ENCODE measurements at places on chromosomes 1 and 21.

GRCh38 chr1:22827666-22828483 lies 117.2 kb downstream of the EPHB2 start:
- DNase-seq, result no peak
- no peak overlapping the region for H3K4me3 ChIP-seq
- no peaks in the 10 kb centered on the region for H3K27me3 ChIP-seq
- no peaks in the 10 kb centered on the region for H3K36me3 ChIP-seq
- H3K27ac ChIP-seq, result no peak overlapping the region
- H3K4me1 ChIP-seq, result peaks cover 2% of the 10 kb centered on the region

- no peaks in the 10 kb centered on the region for H3K27me3 ChIP-seq
- H3K4me1 ChIP-seq, result no peaks in the 10 kb centered on the region
- H3K27ac ChIP-seq, result no peak overlapping the region
- H3K36me3 ChIP-seq, result peaks cover 45% of the 10 kb centered on the region
- H3K4me3 ChIP-seq, result no peak overlapping the region
- DNase-seq, result no peak
These were observed 43.9 kb downstream of the GRHL3 start for GRCh38 chr1:24362982-24363614.

DNA sequence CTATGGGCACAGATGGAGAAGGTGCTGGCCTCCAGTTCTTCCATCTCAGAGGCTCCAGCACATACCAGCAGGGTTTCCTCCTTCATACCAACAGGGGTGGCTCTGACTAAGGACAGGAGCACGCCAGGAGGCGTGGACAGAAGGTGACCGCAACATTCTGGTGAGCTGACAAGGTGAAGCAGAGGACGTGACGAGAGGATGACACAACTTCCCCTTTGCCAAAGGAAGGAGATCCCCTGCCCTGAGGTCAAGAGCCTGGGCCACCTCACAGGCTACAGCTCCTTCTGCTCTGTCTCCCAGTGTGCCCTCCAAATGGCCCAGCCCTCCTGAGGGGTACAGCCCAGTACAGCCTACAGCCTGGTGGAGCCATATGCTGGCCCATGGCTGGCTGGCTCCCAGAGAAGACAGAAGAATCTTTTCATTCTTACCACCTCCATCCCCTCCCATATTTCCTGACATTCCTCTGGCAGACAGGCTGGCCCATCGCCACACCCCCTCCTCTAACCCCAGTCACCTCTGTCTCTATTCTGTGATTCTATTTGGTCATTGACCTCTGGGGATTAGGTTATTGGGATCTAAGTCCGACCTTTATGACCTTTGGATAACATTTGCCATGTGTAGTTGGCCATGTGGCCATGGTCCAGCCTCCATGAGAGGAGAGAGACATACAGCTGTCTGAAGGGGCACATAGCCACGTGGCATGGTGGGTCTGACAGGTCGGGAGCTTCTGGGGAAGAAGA lies 5.1 kb upstream of the LAMB3 start:
- no peaks in the 10 kb centered on the region for H3K27me3 ChIP-seq
- no peak overlapping the region for H3K4me3 ChIP-seq
- H3K27ac ChIP-seq, result peak overlapping the region; percentile 12
- peaks cover 13% of the 10 kb centered on the region for H3K4me1 ChIP-seq
- no peaks in the 10 kb centered on the region for H3K36me3 ChIP-seq
- peak; percentile 48 for DNase-seq

- H3K4me1 ChIP-seq, result peaks cover 9% of the 10 kb centered on the region
- peaks cover 12% of the 10 kb centered on the region for H3K36me3 ChIP-seq
- H3K27ac ChIP-seq, result peak overlapping the region; percentile 98
- no peaks in the 10 kb centered on the region for H3K27me3 ChIP-seq
- H3K4me3 ChIP-seq, result peak overlapping the region; percentile 34
These were observed 755 bp upstream of the THRAP3 start for GRCh38 chr1:36223381-36223995.

DNA sequence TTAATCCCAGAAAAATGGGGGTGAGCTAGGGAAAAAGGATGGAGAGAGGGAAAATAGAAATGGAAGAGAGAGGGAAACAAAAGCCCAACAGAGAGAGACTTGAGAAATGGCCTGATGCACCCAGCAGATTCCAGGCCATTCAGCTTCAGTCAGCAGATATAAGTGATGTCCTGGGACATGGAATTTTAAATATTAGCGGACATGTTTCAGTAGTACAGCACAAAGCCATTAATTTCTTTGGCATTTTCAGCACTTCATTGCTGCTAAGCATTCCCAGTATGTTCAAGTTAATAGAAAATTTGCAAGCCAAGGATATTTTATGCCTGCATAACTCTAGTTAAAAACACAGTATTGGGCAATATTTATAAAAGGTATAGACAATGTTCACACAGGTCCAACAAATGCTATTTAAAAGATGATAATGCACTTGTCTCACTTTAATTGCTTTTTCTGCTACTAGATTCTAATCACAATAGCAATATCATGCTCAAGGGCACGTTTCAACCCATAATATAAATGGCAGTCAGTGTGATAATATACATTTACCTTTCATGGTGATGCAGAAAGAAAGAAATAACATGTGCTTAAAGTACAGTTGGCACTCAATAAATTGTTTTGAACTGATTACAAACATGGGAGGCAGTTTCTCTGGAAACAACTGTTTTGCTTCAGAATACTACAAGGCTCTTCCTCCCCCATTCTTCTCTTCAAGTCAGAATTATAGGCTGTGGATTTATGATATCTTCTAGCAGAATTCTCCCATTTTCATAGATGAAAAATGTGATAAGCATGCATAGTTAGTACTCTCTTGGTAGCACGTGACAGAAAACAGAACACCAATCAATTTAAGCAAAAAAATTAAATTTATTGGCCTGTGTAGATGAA lies 108.1 kb upstream of the MAGI3 start:
- DNase-seq, result no peak
- H3K27me3 ChIP-seq, result no peaks in the 10 kb centered on the region
- no peak overlapping the region for H3K27ac ChIP-seq

- no peaks in the 10 kb centered on the region for H3K36me3 ChIP-seq
- H3K4me1 ChIP-seq, result no peaks in the 10 kb centered on the region
- H3K4me3 ChIP-seq, result no peak overlapping the region
- no peak overlapping the region for H3K27ac ChIP-seq
- peak; percentile 25 for DNase-seq
These were observed 13.4 kb upstream of the HMCN1 start for GRCh38 chr1:185720633-185721272.

- peak within 1 kb of the TSS; percentile 34 for H3K27ac ChIP-seq
- H3K4me3 ChIP-seq, result no peak within 1 kb of the TSS
- H3K4me1 ChIP-seq, result peaks cover 21% of the 10 kb centered on the region
- H3K36me3 ChIP-seq, result no peaks in the 10 kb centered on the region
- H3K27me3 ChIP-seq, result no peaks in the 10 kb centered on the region
- DNase-seq, result no peak
These were observed at the start of gene P3R3URF for GRCh38 chr1:46176211-46176865. Gene P3R3URF (minus strand): TSS chr1:46176488. CDS start chr1:46176471, 17 bp downstream.
